Spleen (tissue), 13 donors: ENCODE measurements at places on chromosomes 1 and 21.
A peak's percentile ranks its signal among the peaks of the same experiment; 100 is the strongest.

DNA sequence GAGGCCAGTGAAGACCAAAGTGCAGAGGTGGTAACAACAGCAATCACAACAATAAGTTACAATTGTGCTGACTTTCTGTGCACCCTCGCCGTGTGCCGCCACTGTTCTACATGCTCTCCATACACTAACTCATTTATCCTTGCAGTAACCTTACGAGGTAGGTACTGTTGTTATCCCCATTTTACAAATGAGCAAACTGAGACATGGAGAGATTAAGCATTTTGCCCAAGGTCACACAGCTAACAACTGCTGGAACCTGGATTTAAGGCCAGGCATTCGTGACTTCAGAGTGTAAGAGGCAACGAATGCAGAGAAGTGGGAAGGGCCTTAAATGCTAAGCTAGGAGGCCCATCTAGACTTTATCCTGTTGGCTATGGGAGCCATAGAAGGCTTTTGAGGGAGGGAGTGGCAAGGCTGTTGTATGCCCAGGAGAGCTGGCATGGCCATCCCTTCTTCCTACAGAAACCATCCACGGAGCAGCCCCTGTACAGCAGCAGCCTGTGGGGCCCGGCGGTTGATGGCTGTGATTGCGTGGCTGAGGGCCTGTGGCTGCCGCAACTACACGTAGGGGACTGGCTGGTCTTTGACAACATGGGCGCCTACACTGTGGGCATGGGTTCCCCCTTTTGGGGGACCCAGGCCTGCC, 36.6 kb downstream of the AZIN2 start:
- no peak for DNase-seq

GRCh38 chr1:18578271-18578670, 52.4 kb upstream of the PAX7 start:
- DNase-seq = no peak

GRCh38 chr1:234505769-234506102, 26.8 kb upstream of the TARBP1 start:
- DNase-seq = no peak

DNA sequence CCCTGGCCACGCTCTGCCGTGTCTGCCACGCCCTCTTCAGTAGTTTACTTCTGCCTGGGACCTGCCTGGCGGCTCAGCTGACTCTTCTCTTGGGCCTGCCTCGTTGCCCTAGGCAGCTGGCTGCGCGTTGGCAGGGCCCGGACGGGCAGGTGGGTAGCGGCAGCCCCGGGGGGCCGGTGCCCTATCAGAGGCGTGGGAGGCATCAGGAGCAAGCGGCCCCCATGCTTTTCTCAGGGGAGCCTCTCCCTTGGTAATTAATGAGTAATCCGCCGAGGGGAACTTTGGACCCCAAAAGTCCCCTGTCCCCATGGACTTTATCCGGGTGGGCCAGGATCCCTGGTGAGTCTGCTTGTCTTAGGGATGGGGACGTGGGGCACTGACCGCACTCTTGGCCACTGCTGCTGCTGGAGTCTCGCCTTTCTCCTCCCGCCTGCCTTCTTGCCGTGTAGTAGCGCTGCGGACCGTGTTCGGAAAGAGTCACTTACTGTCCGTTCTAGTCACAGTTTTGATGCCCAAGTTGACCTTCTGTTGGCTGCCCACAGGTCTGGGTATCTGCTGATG, 22.7 kb downstream of the SKI start:
- no peak for DNase-seq

GRCh38 chr1:57843760-57844159, 419.9 kb upstream of the DAB1 start:
- DNase-seq = no peak

DNA sequence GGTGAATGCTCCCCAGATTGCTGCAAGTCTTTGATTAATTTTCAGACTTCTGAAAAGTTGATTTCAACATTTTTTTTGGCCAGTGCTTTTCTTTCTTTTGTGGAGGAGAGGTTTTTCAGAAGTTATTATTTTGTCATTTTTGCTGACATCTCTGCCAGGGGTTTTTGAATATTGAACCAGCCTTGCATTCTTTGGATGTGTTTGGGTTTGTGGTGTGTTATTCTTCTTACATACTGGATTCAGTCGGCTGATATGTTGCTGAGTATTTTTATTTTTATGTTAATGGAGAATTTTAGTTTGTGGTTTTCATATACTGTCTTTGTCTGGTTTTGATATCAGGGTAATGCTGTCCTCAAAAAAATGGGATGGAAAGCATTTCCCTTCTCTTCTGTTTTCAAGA, 25.3 kb downstream of the OBSCN start:
- DNase-seq = no peak

DNA sequence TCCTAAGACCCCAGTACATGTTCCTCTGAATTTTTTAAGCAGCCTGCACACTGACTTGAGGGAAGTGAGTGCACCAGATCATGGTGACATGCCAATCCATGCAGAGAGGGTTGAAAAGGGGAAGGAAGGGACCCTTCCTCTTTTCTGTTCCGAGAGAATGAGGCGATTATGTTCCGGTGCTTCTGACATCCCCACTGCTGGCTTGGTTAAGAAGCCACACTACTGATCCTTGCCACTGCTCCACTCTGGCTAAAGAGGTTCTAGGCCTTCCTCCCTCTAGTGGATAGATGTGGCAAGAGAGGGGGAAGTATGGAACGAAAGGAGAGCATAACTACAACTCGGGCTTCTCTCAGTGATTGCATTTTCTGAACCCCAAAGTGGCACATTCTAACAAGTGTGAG, 1.8 kb upstream of the CYB5R1 start:
- peak; percentile 80 for DNase-seq

DNA sequence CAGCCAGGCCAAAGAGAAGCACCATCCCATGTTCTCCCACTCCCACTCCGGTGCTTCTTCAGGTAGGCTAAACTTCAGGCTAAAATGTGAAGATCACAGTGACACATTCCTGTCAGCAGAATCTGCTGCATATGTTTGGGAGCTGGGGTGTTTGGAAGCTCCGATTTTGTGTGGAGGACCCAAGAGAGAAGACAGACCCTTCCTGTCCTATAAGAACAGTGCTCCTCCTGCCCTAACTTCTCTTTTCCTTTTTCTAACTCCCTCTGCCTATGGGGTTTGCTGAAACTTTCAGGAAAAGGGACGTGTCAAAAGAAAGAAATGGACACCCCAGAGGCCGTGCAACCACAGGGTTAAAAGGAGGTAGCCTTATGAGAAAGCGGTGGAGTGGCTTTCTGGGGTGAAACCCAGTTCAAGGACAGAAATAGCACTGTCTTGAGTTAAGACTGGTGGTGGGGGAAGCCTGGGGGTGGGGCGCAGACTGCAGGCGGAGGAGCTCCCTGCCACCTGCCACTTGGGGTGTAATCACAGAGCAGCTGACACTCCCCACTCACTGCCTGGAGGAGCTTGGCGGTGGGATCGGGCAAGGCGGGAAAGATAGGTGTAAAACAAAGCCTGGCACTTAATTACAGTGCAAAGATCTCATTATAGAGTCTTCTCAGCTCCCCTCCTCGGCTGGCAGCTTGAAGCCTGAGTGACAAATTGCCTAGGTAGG, 645 bp upstream of the TLR5 start:
- DNase-seq = peak; percentile 79

- DNase-seq = no peak
Measured at GRCh38 chr21:38386967-38387366, 111.3 kb downstream of the ERG start.

- DNase-seq = no peak
Measured at GRCh38 chr1:185155600-185156287, 1.0 kb downstream of the TRMT1L start.

- no peak for DNase-seq
Measured at GRCh38 chr21:34935898-34936297, 113.2 kb downstream of the RUNX1 start.

DNA sequence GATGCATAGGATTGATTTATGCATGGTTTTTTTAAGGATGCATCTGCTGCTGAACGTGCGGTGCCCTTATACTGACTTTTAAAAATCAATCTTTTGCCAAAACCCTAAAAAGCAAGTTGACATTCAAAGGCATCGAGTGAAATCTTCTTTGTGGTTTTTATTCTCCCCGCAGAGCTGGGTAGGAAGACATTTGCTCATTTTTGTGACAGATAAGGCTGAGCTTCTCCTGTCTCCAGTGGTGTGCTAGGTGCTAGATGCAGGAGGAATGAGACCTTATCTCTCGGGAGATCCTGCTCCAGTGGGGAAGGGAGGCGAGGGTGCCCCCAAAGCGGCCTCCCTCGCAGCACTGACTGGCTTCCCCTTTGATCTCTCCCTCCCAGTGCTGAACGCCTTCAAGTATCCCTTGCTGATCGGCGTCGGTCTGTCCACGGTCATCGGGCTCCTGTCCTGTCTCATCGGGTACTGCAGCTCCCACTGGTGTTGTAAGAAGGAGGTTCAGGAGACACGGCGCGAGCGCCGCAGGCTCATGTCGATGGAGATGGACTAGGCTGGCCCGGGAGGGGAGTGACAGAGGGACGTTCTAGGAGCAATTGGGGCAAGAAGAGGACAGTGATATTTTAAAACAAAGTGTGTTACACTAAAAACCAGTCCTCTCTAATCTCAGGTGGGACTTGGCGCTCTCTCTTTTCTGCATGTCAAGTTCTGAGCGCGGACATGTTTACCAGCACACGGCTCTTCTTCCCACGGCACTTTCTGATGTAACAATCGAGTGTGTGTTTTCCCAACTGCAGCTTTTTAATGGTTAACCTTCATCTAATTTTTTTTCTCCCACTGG, 14.9 kb upstream of the CD101 start:
- no peak for DNase-seq

- no peak for DNase-seq
Measured at GRCh38 chr1:167766538-167766937, 44.8 kb downstream of the MPZL1 start.

DNA sequence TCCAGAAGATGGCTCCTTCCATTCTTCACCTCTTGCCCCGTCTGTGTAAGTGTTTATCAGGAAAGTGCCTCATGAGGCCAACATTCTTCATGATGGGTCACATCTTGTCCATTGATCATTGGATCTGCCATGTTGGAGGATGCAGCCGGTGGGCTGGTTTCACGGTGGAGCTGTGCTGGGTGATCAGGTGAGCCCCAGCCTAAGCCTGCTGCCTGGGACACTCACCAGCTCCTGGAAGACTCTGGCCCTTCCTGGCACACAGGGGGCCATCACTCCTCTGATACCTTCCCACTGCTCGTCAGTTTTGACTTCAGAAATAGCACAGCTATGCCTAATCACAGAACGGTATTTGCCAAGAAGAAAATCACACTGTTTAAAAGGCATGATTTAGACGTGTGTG, 38.3 kb downstream of the UBASH3A start:
- peak; percentile 45 for DNase-seq

DNA sequence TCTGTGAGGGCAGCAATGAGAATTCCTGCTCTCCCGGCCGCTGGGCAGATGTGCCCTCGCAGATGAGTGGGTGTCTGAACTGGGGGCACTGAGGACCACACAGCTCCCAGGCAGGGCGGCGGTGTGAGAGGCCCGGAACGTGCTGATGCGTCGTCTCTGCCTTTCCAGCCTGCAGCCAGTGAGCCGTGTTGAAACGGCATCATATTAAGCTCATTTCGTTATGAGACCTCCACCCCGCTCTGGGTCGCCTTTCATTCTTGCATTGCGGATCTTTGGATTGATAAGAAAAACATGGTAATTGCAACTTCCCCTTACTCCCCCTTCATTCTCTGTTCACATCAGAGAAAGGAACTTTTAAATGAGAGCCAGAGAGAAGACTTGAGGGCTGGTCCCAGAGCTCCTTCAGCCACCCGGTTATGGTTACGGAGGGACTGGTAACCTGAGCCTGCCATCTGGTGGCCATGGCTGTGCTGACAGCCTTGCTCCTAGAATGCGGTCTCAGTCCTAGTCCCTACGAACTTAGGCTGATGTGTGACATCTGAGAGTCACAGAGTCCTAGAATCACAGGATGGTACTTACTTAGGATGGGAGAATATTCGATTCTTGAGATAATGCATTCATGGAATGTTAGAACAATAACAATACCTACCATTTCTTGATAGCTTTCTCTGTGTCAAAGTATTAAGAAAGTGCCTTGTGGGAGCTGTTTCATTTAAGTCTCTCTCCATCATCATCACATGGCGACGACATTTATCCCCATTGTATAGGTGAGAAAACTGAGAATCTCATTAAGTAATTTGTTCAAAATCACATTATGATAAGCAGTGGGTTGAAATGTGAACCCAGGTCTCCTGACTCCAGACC, 271.0 kb downstream of the TRABD2B start:
- peak; percentile 86 for DNase-seq

DNA sequence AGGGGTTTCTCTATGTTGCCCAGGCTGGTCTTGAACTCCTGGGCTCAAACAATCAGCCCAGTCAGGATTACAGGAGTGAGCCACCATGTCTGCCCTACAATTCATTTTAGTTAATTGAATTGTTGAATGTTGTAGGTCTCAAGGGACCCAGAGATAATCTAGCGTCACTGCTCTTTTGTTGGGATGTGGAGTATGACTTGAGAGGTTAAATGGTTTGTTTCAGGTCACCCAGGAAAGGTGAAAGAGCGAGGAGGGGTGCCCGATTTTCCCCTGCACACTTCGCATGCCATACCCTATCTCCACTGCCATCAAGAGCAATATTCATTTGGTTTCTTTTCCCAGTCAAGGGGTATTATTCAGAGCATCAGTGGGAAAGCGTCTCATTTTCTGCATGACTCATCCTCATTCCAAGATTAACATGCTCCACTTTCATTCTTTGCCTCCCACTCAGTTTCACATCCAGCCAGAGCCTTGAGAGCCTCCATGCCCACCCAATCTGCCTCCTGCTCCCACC, 13.1 kb upstream of the SLC30A1 start:
- no peak for DNase-seq

DNA sequence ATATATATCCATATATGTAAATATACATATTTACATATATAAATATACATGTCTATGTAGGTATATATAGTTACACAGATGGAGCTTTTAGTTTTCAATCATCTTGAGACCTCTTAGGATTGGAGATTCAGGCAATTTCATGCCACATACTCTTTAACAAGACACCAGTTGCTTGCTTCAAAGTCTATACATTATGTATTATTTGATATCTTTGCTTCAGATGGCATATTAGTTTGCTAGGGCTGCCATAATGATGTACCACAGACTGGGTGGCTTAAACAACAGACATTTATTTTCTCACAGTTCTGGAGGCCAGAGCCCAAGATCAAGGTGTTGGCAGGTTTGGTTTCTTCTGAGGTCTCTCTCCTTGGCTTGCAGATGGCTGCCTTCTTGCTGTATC, 14.1 kb upstream of the C1orf87 start:
- DNase-seq = no peak

DNA sequence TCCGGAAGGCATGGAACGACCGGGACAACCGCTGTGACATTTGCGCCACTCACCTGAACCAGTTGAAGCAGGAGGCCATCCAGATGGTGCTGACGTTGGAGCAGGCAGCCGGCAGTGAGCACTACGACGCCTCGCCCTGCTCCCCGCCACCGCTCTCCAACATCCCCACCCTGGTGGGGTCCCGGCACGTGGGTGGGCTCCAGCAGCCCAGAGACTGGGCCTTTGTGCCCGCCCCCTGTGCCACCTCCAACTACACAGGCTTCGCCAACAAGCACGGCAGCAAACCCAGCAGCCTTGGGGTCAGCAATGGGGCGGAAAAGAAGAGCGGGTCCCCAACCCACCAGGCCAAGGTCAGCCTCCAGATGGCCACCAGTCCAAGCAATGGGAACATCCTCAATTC, 212.1 kb downstream of the KIF26B start:
- no peak for DNase-seq
